ENCODE measurements at places on chromosomes 16 and 17.

DNA sequence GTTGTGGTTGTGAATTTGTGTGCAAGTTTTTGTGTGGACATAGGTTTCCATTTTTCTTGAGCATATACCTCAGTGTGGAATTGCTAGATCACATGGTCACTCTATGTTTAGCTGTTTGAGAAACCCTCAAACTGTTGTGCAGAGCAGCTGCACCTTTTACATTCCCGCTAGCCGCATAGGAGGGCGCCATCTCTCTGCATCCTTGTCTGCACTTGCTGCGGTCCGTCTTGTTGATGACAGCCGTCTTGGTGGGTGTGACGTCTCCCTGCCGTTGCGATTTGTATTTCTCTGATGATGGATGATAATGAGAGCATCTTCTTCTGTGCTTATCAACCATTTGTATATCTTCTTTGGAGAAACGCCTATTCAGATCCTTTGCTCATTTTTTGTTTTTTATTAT is 25.1 kb upstream of the IL17C start:
- no peak for DNase-seq

DNA sequence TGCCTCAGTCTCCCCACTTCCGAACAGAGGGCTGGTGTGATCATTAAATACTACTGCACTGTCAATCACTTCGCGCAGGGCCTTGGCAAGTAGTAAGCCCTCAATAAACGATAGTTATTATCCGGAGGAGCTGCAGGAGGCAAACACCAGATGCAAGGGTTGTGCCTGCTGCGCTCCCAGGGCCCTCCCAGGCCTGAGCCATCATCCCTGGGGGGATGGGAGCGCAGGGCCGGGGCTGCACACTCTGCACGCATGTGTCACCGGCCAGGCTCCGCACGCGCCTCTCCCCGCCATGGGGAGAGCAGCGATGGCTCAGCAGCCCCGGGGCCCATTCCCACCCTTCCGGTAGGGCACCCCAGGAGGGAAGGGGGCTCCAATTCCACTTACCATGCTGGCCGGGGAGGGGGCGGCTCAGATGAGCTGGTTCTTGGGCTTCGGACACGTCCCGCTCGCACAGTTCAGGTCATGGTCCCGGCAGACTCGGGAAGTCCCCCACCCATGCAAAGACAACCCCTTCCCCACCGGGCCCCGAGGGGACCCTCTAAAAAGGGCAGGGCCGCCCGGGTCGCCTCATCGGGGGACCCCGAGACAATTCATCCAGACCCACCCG is 681 bp downstream of the XPO6 start:
- peak; percentile 41 for DNase-seq

DNA sequence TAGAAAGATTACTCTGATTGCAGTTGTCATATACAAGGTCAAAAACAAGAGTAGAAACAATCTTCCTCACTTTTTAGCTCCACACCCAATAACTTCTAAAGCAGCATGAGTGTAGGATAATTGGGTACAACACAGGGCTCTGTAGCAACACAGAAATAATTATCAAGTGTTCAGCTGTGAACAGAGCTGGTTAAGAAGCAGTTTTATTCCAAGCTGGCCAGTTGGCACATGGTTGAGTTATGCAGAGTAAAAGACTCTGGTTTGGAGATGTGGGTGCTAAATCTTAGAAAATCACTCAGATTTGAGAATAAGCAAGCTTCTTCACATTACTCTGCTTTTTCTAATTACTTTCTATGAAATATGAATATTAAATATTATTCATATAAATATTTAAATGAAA is 118.5 kb downstream of the KIF2B start:
- no peak for DNase-seq

DNA sequence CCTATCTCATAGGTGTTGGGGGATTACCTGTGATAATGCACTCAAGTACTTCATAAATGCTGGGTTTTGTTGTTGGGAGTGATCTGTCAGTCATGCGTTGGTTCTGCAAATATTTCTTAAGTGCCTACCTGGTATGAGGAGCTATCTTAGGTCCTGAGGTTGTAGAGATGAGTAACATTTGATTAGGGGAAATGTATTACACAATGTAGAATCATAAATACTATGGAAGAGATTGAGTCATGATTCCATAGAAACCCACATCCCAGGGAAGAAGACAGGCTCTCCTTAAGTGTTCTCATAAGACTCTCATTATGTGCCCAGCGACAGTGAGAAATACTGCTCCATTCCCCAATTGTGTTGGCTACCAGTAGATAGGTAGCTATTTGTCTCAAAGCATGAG is 240.1 kb downstream of the FTO start:
- no peak for DNase-seq

- no peak for DNase-seq
Measured at GRCh38 chr17:79984877-79985276, 50.8 kb downstream of the TBC1D16 start.

DNA sequence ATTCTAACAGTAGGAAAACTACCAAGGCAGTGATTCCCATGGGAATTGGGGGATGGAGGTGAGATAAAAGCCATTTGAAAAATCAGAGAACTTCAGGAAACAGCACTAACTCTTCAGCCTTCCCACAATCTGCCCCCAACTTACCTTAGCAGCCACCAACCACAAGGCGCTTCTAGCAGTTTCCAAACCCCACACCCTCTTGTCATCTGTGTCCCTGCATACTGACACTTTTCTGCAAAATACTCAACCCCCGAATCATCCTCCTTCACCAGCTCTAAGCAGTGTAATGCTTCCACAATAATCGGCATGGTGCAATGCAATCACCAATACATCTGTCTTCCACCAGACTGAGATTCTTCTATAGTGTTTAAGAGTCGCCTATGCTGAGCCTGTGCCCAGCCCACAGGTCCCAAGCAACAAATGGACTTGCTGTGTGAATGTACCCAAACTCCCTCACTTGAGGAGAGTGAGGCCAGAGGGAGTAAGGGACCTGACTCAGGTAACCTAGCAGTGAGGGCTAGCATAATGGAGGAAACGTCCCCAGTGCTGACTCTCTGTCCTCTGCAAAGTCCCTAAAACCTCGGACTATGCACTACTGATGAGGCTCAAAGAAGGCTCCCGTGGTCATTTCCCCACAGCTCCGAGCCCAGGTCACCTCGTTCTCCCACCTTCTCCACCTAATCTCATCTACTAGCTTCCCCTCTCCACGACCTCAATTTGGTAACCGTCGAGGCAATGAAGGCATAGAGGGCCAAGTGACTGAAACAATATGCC is 943 bp downstream of the DYNC1LI2 start:
- DNase-seq = no peak

- no peak for DNase-seq
Measured at GRCh38 chr16:28140788-28141618, 70.8 kb downstream of the XPO6 start.

DNA sequence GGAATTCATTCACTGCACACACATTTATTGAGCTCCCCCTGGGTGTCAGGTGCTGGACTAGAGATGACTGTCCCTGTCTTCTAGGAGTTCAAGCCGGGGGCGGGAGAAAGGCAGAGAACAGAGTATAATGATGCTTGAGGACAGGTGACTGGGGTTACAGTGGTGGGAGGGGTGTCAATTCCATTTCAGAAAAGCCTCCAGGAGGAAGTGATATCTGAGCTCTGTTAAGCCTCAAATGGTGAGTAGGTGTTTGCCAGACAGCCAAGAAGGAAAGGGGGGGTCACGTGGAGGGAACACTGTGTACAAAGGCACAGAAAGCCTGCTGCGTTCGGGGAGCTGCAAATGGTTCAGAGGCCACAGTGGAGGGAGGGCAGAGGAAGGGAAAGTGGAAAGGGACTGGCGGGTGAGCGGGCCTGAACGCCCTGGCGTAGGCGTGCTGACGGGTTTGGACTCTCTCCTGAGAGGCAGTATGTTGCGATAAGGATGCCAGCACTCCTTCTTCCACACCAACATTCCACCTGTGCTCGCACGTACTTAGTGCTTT is 9.7 kb upstream of the NXPH3 start:
- DNase-seq = no peak

GRCh38 chr16:65388592-65388991 is 266.7 kb upstream of the CDH11 start:
- DNase-seq = no peak

DNA sequence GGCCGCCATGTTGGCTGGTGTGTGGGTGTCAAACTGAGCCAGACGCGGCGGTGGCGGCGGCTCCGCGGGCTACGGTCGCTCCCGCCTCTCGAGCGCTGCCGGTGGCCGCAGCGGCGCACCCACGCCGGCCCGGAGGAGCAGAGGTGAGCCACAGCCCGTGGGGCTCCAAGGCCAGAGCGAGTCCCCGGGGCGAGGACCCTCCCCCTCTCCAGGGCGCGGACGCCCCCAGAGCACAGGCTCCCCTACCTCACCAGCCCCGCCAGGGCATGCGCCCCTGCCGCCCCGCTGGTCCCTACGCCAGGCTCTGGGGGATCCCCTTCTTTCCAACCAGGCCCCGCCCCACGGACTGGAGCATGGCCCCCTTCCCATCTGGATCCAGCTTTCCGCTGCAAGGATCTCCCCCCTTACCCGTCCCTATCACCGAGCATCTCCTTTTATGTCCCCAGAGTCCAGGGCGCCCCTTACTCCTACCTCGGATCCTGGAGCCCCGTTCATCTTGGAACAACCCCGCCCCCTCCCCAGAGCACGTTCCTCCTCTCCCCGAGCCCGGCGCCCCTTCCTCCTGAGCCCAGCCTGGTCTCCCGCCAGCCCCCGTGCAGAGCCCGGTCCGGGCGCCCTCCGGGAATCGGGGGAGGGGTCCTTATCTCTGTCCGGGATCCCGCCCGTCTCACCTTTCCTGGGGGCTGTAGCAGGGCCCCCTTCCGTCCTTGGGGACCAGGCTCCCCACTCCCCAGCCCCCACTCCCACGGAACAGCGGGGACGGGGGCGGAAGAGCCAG is 412 bp downstream of the EPN2 start:
- DNase-seq = no peak

GRCh38 chr17:1220346-1220745 is 40.6 kb upstream of the ABR start:
- DNase-seq = no peak

GRCh38 chr17:43952351-43952723 is 1.4 kb downstream of the PYY start:
- no peak for DNase-seq

DNA sequence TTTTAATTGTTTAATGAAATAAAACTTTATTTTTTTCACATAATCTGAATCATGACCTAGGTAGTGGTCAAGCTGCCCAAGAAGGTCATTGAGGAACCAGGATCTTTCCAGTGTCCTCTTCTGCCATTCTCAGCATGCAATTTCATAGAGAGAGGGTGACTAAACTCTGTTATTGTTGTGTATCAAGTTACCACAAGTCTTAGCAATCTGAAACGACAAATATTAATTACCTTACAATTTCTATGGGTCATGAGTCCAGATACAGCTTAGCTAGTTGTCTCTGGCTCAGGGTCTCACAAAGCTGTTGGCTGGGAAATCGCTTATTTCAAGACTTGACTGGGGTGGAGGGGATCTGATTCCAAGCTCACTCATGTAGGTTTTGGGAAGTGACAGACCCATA is 37.6 kb downstream of the FTO start:
- no peak for DNase-seq

- DNase-seq = no peak
Measured at GRCh38 chr17:28306954-28307401, 12.0 kb upstream of the TMEM97 start.

DNA sequence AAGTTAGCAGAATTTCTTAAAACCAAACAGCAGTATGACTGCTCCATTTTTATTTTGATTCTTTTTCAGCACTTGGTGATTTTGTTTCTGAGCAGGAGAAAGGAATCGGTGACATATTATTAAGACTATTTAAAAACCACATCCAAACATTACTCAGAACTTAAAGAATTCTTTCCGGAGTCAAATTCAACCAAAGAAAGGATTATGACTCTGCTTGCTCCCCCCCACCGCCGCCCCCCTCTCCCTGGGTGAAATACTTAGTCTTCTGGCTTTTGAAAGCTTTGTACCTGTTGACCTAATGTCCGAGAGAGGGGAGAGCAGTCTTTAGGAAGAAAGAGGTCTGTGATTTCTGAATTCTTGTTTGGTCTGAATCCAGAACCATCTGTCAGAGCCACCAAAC is 17.9 kb upstream of the COL1A1 start:
- DNase-seq = no peak

DNA sequence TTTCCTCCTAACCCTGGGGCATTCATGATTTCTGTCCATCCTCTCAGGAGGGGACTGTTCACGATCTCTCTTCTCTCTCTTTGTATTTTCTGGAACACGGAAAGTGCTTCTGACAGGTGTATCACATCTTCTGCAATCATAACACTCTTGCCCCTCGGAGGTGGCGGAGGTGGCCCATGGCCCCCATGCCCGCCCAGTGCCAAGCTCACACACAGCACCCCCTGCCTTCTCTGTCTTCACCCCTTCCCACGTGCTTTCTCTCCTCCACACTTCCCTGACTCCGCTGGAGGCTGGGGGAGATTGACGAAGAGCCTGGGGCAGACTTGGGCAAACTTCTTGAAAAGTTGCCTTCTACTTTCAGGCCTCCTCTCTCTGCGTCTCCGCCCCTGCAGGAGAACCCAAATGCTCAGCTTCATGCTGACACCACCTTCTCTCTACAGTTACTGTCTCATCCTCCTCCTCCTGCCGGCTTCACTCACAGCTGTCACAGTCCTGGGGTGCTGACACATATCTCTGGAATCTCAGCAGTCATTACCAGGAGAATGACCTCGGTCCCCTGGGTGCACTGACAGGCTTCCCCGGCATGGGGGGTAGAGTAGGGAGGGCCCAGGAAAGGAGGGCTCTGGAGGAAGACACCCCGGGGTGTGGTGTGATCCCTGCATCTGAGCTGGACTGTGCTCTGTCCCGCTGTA is 127.1 kb downstream of the ENGASE start:
- DNase-seq = no peak

DNA sequence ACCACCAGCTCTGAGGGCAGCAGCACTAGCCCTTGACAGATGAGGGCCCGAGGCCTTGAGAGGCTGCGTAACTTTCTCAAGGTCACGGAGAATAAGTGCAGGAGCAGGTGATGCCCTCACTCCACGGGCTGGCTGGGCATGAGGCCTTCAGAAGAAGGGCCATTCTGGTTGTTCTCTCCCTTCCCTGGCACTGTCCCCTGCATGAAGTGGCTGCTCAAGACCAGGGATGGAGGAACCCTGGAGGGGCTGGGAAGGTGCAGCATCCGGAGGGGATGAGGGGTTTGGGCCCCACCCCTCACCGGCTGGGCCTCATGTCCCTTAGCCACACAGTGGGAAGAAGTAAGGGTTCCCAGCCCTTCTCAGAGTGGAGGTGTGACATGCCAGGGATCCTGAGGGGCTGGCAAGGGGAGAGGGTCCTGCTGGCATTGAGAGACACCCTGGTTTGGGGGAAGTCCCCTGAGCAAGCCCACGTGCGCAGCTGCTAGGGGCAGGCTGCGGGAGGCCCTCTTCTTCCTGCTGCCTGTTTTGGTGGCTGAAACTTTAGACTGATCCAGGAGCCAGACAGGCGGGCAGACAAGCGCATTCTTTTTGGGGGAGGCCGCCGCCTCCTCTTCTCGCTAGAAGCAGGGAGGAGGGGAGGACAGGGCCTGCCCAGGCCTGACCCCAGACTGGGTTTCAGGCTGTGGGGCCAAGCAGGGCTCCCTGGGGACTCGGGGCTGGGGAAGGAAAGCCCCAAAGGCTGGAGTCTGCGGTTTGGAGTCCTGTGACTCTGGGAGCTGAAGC is 74.0 kb downstream of the N4BP1 start:
- no peak for DNase-seq

Data from D721Med (cell line).